ENCODE measurements at places on chromosomes 2 and 18.

- DNase-seq: no peak
These were observed 33.6 kb downstream of the RASGRP3 start for GRCh38 chr2:33509908-33510585.

DNA sequence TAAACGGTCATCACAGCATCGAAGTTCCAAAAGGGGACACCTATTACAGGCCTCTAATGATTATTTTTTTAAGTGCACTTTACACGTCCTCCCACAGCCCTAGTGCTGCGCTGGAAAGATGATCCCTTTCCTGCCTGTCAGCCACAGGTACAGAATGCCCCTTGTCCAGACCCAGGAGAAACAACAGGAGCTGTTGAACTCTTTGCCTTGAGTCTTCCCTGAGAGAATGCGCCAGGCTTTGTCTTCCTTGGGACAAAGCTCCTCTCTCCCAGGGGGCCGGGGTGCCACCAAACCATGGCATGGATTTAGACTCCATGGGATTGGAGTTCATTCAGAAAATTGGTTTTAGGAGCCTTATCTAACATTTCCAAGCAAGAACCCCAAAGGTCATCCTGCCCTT, 319.0 kb upstream of the SOX11 start:
- DNase-seq: no peak

GRCh38 chr2:29196792-29197788, 81.9 kb downstream of the CLIP4 start:
- DNase-seq: peak; percentile 36

GRCh38 chr2:105215586-105216192, 25.9 kb upstream of the GPR45 start:
- DNase-seq: no peak

DNA sequence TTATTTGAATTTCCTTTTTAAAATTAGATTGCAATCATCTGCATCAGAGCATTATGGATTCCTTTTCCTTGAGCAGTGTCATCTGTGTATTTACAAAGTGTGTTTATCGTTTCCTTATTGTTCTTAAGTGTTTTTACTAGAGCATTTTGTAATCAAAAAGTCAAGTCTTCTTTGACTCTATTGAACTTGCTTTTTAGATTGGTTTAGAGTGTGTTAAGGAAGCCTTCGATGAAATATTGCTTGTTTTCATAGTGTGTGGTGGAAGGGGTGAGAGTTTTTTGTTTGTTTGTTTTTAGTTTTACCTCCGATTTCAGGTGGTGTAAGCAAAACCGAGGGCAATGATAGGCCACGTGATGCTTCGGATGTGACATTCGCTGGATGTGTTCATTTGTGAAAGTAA, 45.7 kb downstream of the ARHGAP28 start:
- DNase-seq: no peak

- no peak for DNase-seq
These were observed 725 bp downstream of the FIGN start for GRCh38 chr2:163734881-163735684.

DNA sequence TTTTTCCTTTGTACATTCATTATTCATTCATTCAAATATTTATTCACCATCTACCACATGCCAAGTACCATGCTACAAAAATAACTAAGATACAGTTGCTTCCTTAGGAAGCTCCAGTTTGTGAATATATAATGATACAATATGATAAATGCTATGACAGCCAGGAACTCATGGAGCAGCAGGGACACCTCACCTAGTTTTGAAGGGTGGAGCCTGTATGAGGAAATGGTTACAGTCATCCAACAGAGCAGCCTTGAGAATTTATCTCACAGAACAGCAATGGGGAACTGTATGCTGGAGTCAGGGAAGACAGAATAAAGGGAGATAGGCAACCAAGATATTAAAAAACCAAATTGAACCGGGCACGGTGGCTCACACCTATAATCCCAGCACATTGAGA, 124.0 kb downstream of the OSBPL1A start:
- no peak for DNase-seq

DNA sequence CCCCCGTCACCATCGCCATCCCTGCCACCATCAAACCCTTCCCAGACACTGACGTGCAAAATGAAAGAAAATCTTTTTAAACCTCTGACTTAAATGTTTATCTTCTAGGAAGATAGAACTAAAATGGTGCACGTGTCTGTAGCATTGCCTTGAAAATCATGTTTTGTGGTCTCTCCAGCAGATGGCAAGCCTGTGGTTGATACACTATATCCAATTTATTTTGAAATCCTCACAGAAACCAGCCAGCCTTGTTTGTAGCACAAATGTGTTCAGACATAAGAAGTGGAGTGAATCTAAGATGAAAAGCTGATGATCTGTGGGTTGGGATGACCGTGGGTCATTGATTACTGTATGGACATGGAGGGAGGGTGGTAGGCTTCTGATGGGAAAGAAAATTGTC, 436.2 kb upstream of the SMIM21 start:
- no peak for DNase-seq

DNA sequence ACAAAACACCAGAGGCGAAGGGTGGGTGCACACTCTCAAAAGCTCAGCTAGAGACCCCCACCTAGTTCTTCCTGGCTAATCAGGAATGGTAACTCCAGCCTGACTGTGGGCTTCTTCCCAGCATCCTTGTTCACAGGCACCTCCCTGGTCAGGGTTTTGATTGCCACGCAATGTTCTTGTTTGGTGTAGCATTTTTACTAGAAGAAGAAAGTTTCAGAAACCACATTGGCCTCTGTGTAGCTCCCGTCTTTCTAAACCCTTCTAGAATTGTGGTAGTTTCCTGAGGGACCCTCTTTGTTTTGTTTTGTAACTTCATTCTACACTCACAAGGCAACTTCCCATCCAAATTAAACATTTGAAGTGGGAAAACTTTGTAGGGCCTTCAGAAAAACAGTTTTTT, 254.5 kb upstream of the EPAS1 start:
- DNase-seq: no peak

GRCh38 chr2:176612736-176613135, 343.5 kb downstream of the MTX2 start:
- no peak for DNase-seq

- DNase-seq: no peak
These were observed 89.6 kb downstream of the ACTR3 start for GRCh38 chr2:113979191-113980128.

- no peak for DNase-seq
These were observed 3.1 kb downstream of the SPEG start for GRCh38 chr2:219437690-219438206.

DNA sequence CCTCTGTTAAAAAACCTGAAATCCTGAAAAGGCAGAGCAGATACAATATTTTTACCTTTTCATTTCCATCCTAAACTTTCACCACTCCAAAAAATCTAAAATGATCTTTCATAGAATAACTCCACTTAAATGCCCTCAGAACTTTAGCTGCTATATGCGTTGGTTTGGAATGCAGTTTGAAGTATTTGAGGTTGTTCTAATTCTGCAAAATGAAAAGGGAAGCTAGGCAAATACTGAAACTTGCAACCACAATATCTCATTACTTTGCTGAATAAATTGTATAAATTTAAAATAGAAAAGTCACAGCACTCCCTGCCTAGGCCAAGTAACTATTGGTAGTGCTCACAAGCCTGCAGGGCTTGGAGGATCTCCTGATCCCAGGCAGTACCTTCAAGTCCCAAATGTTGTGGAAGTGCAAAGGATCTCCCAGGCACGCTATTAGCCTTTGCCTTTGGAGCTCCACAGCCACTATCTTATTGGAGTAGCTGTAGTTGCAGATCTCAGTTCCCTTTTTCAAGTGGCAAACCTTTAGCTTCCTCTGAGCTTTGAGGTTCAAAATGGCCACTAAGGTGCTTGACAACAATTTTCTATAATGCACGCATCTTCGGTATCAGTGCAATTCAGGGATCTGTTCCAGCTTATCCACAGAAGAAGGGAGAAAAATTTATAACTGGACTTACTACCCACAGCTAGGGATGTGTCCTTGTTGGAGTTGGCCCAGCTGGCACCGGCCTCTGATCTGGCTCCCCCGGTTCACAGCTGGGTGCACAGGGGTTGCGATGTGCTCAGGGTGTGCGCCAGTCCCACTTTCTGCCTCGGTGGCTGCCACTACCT, 43.4 kb upstream of the ANKRD62 start:
- no peak for DNase-seq

DNA sequence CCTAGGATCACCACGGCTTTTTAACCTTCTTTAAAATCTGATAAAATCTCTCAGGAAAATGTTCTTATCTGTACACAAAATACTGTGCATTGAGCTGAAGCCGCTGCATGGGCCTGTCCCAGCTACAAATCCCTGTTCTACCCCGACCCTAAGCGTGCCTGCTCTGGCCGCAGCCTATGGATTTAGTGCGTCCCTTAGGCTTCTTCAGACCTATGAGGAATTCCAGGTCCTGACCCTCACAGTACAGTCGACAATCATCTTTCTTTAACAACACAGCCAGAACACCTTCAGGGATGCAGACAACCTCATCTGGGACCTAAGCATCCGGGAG, 477 bp upstream of the WDCP start:
- DNase-seq: no peak

GRCh38 chr18:21203126-21203525, 38.9 kb upstream of the GREB1L start:
- no peak for DNase-seq

GRCh38 chr2:174761837-174762236, 2.4 kb downstream of the CHRNA1 start:
- no peak for DNase-seq

GRCh38 chr18:78635093-78635800, 344.4 kb upstream of the SALL3 start:
- no peak for DNase-seq

GRCh38 chr2:173232956-173233744, 121.5 kb upstream of the CDCA7 start:
- DNase-seq: peak; percentile 26
